RWPE2 (cell line): ENCODE measurements at places on chromosomes 1 and 21.

DNA sequence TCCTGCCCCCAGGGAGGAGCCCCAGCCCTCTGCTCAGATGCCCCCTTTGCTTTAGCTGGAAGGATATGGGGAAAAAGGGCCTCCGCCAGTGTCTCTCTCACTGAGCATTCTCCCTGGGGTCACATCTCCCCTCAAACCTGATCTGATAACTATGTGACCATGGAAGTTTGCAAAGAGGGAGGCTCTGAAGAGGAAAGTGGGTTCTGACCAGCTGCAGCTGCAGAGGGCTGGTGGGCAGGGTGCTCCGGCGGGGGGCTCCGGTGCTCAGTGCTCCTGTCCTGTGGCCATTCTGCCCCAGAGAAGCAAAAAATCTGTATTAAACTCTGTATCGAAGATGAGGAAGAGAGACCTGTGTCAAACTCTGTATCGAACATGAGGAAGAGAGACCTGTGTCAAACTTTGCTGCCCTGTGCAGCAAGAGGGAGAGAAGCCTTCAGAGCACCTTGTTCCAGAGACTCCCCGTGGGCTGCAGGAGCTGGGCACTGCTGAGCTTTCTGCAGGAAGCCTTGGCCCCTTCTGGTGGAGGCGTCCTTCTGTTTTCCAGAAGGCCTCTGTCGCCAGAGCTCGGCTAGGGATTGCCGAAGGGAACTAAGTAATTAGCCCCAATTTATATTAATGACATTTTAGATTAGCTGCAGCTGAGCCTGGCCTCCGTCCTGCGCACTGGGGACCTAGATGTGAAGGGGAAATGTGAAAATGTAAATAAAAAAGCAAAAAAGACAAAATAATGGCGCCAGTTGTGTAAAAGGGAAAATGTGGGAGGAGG, 186.2 kb upstream of the C1orf174 start:
- DNase-seq = no peak

DNA sequence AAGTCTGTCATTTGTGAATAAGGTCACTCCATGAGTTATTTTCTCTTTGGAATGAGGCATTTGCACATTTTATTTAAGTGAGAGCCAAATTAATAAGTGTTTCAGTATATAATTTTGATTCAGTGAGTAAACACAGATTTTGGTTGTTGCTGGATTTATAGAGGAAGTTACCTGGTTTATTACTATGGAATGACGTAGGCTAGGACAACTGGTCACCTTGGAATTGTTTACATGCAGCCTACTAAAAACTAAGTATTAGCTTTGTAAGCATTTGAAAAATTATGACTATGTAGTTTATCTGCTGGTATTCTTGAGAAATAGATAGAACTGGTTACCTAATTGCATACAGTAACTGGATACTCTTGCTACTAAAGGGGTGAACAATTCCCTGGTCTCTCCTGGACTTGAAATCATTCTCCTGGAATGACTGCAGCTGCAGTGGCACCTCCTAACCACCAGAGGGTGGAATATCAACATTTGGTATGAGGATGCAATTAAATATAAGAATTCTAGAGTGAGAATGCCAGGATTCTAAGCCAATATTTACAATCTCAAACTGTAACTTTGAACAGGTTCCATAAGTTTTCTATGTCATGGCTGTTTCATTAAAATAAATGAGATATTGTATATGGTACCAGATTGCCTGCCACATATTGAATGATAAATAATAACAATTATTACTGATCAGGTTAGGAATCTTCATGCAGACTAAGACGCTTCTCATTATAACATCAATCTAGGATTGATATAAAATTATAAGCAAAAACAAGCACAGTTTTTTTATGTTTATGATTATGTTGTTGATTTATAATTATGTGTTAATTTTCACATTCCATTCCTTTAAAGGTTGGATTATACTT, 3.5 kb upstream of the KRTAP27-1 start:
- DNase-seq = no peak

DNA sequence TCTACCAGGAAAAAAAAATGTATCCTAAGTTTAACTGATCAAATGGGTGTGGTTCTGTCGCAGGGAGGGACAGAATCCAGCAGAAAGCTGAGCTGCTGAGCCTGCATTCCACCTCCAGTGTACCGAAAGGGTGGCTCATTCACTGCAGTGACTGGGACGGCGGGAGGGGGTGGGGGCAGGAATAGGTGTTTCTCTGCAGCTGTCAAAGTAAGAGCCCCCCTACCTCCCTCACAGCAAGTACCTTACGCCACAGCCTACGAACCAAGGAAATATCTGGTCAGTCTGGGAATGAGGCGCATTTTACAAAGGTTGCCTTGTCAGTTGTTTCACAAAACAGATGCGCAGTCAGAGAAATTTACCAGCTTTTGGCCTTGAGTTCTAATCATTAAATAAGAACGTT, 1.7 kb downstream of the S100B start:
- DNase-seq = no peak

GRCh38 chr1:244603498-244603897, 49.4 kb upstream of the DESI2 start:
- DNase-seq = no peak

DNA sequence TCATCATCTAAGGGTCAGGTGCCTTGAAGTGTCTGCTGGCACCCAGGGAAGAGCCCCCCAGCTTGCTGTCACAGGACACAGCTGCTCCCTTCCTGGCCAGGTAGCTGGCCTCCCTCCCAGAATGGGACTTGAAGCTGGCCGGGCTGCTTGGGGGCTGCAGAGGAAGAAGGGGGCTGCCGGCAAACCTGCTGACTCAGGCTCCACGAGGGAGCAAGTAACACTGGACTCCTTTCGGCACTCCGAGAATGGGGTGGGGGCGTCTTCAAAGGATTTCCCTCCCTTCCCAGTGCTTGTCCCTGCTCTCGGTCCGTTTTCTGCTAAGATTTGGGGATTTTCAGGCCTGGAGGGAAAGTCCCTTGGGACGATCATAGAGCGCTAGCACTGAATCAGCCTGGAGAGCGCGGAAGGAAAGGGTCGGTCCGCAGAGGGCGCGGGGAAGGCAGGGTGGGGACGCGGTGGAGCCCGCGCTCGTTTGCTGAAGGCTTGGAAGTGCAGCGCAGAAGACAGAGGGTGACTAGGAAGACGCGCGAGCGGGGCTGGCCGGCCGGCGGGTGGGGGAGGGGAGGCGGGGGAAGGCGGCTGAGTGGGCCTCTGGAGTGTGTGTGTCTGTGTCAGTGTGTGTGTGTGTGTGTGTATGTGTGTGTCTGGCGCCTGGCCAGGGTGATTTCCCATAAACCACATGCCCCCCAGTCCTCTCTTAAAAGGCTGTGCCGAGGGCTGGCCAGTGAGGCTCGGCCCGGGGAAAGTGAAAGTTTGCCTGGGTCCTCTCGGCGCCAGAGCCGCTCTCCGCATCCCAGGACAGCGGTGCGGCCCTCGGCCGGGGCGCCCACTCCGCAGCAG, at the start of gene CSF1:
Gene CSF1 (plus strand): TSS at position 727 of the 840 bp plus-strand sequence. CDS start 175 bp downstream, outside the sequence.
- peak; percentile 62 for DNase-seq

- no peak for DNase-seq
Observed at GRCh38 chr1:176183618-176184017, 23.5 kb downstream of the COP1 start.

- DNase-seq = no peak
Observed at GRCh38 chr1:191882870-191883269, 275.4 kb upstream of the RGS18 start.

DNA sequence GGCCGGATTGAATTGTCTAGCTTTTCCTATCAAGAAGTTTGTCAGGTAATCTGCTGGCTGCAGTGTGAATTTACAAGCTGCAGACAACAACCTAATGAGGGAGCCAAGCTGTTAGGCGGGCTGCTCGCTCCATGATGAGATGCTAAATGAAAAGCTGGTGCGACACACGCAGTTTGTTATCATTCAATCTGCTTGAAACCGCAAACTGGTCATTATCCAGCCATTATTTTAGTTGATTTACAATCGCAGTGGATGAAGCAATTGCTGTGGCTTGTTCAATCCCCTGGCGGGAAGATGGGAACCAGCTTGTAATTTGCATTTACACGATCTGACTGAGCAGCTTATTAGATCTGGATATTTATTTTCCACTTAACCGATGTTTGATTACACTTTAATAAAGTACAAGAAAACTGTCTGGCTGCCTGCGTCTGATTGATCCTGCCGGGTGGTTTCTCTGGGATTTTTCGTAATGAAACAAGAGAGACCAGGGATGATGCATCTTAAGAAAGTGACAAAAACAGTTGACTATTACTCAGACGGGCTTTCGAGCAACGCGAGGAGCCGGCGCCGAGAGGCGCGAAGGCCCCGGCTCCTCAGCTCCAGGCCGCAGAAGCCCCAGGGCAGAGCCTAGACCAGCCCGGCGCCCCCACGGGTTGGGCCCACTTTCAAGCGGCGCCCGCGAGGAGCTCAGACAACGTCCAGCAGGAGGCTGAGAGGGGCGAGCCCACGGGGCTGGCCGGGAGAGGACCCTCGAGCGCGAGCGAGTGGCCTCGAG, 118.0 kb upstream of the BARHL2 start:
- DNase-seq = no peak

- no peak for DNase-seq
Observed at GRCh38 chr1:17721444-17721843, 33.7 kb upstream of the ACTL8 start.

GRCh38 chr1:56446531-56447098, 132.7 kb downstream of the PLPP3 start:
- no peak for DNase-seq

DNA sequence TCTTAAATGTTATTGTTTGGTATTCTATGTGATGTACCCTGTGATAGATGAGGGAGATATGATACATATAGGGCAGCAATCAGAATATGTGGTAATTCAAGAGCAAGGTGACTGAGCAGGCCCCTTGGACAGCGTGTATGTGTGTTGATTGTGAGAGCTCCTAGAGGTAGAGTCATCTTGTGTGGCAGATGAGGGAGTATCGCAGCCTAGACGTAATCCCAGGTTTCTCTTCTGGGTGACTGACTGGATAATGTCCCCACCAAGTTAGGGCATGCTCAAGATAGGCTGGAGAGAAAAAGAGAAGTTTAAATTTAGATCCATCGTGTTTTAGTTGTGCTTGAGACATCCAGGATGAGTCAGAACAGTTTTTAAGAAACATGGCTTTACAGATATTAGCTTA, 185.3 kb downstream of the ZP4 start:
- DNase-seq = no peak

DNA sequence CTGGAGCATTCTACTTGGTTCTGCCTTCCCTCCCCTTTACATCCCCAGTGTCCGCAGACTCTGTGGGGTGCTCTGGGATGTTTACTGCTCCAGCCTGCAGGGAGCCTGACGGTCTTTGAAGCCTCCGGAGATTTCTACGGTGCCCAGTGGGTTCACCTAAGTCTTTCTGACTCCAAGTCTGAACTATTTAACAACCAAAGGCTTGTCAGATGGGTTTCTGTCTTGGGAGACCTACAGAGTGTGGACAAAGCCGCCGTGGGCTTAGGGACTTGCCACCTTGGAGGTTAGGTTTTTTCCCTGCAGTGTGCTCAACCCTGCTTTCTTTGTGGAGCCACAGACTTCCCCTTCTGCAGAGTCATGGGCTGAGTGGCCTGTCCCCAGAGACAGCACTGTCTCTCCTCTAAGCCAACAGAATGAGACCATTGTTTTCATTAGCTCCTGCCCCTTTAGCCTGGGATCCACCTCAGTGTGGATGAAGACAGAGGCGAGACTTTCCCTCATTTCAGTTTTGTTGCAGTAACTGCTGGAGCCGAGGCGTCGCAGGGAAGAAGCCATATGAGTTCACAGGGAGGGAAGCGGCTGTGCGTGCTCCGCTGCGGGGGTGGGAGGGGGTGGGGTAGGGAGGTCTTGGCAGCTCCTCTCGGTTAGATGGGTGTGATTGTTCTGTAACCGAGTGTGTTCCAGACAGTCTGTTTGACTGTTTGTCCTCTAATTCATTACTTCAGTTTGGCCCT, 120.7 kb downstream of the CNIH3 start:
- no peak for DNase-seq

- DNase-seq = no peak
Observed at GRCh38 chr1:116150368-116150767, 39.2 kb downstream of the MAB21L3 start.

DNA sequence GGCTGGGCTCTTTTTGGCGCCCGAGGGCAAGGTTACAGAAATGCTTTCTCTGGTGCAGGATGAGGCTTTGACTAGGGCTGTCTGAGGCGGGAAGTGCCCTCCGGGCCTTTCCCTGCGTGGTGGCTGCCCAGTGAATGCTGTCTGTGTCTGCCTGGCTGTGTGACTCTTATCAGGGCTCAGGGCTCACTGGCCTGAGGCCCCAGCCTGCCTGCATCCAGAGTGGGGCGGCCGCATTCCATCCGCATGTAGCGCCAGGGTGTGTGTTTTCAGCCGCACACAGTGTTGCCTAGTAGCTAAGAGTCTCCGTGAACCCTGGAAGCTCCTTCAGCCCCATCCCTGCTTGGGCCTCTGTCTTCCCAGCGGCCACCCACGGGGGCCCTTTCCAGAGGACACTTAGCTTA, 59.1 kb downstream of the FAAP20 start:
- DNase-seq = peak; percentile 79
